ENCODE measurements at places on chromosomes 4 and X. TPM values are rescaled to one million over a fixed set of nuclear protein-coding genes. Genes with fewer than 3 reads are reported as not detected.

GAB3 gene
- 4.3 TPM for total RNA-seq

TCP11X2 gene
- not detected for total RNA-seq

HPGD gene
- 0.48 TPM for total RNA-seq

GPM6B gene
- not detected for total RNA-seq
